ENCODE measurements at places on chromosomes 7 and 10.

GRCh38 chr10:16779384-16779915 lies 37.8 kb downstream of the RSU1 start:
- no peak for DNase-seq

- no peak for DNase-seq
Observed at GRCh38 chr7:148580446-148580845, 10.1 kb upstream of the C7orf33 start.

DNA sequence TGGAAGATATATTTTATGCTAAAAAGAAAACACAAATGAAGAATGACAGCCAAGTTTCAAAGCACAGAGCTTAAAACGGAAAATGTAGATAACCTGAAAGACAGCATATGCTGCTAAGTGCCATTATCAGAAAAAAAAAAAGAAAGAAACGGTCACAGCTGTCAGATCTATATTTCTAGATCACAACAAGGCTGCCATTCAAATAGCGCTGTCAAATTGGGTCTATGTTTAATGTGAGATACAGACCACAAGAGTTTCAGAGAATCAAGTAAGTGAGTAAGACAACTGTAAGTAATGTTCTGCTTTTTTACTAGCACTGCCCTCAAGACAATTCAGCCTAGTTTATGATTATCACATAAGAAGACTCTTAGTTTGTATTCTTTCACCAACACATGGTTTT lies 66.1 kb upstream of the RNF148 start:
- DNase-seq: no peak

GRCh38 chr7:117605712-117606111 lies 125.9 kb downstream of the CFTR start:
- DNase-seq: no peak

- no peak for DNase-seq
Observed at GRCh38 chr7:7562736-7563135, 3.9 kb upstream of the MIOS start.

DNA sequence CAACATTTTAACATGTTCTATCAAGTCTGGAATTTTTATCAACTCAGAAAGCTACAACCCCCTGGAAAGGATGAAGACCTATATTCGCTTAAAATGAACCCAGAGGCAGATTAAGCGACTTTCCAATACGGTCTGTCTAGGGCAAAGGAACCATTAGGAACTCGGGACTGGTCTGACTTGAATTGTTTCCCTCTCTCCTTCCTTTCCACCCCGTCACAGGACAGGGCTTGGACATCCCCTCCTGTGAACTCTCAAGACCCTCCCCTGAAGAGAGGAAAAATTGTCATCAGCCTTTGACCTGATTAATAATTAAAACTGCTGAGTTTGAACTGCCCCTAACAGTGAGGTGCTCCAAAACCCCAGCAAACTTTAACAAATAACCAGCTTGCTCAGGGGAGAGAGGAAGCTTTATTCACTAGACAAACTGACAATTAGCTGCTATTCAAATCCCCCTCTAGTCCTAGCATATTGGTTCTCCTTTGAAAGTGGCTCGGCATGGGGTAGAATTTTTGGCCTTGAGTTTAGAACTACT lies 22.6 kb upstream of the SLF2 start:
- no peak for DNase-seq

GRCh38 chr10:37582237-37582636 lies 275.2 kb downstream of the ZNF248 start:
- DNase-seq: no peak

DNA sequence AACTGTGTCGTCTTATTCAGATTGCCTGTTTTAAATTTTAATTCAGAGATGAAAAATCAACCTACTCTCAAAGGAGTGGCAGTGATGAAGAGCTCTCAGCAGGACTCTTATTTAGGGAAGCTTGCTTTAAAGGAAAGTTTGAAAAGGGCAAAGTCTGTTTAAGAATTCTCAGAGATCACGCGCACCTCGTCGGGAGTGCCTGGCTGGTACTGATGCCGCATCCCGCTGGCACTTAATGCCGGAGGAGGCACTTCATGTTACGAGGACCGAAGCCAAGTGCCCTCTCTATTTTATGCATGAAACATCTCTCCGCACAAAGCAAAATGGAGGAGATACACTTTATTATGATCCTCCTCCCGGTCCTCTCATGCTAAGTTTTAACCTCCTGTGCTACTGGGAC lies 71.1 kb upstream of the INSYN2A start:
- no peak for DNase-seq

DNA sequence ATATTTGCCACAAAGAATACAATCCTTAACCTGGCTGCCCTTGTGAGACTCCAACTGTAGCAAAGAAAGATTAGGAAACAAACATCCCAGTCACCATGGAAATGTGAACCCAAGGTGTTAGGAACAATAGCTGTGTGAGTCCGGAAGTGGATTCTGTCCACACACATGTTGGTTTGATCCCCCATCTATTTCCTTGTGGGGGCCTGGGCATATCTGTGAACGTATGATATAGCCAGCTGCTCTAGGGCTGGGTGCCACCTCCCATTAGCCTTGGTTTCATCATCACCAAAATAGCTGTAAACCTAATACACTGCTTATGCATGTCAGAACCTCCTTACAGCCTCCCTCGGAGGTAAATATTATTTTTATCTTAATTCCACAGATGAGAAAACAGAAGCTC lies 26.4 kb downstream of the GRK5 start:
- DNase-seq: no peak

DNA sequence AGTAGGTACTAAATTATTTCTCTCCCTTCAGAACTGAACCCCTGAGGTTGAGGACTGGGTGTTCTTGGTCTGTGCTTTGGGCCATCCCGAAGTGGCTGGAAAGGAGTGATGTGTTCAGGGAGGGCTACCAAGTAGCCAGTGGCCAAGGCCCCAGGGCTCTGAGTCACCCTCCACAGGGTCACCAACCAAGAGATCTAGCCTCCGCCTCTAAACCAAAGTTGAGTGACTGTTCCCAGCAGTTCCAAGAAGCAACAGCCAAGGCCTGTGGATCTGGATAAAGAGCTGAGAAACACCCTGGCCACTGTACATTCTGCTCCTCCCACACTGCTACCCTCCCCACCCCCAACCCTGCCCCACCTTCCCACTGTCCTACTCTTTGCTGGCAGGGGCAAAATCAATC lies 35.5 kb upstream of the KCNMA1 start:
- no peak for DNase-seq

DNA sequence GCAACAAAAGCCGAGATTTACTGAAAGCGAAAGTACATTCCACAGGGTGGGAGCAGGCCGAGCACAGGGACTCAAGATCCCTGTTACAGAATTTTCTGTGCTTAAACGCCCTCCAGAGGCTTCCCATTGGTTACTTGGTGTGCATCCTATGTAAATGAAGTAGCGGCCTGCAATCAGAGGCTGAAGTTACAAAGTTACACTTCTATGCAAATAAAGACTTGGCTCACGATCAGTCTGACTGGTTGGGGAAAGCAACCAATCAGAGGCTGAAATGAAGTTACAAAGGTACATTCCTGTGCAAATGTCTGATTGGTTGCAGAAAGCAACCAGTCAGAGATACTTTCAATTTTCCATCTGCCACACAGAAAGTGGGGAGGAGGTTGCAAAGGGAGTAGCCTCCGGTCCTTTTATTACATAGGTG lies 4.1 kb downstream of the ACBD7 start:
- no peak for DNase-seq

- no peak for DNase-seq
Observed at GRCh38 chr7:17056491-17057142, 174.8 kb upstream of the AGR3 start.

- peak; percentile 58 for DNase-seq
Observed at GRCh38 chr10:88986549-88987242, 3.9 kb upstream of the FAS start.

DNA sequence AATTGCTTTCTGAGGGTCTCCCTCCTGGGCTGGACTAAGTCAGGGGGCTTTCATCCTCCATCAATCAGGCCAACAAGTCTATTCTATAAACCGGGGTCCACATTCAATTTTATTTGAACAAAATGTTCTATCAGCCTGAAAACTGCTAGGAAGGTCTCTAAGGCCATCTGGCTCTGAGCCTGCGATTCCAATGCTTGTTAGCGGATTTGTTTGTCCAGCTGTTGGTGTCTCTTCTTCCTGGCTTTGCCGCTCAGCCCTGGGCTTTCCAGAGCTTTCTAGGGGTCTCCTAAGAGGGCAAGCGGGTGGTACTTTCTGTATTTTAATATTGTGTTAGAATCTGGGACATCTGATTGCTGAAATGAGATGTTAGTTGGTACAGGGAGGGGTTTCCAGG lies 136.7 kb downstream of the VIPR2 start:
- no peak for DNase-seq

GRCh38 chr7:604001-604883 lies 84.6 kb upstream of the PDGFA start:
- DNase-seq: peak; percentile 62

DNA sequence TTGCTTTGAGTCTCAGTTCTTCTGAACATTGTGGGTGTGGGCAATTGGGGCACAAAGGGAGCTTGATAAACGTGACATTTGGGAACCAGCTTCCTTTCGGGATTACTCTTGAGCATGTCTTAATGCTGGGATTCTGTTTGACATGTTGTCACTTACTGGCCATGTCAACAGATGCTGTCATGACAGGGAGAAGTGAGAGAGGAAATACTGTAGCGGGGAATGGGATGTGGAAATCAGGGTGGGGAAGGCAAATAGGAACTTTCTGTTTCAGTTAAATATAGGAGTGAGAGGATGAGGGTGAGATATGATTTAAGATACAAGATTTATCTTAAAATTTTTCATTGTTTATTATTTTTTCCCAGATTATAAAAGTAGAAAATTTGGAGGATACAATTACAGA lies 83.9 kb downstream of the SEC23IP start:
- no peak for DNase-seq

GRCh38 chr10:123622381-123622780 lies 43.8 kb upstream of the GPR26 start:
- DNase-seq: no peak

- DNase-seq: no peak
Observed at GRCh38 chr7:32502728-32503127, 7.4 kb downstream of the AVL9 start.

- DNase-seq: no peak
Observed at GRCh38 chr10:60395711-60396110, 6.0 kb upstream of the ANK3 start.

DNA sequence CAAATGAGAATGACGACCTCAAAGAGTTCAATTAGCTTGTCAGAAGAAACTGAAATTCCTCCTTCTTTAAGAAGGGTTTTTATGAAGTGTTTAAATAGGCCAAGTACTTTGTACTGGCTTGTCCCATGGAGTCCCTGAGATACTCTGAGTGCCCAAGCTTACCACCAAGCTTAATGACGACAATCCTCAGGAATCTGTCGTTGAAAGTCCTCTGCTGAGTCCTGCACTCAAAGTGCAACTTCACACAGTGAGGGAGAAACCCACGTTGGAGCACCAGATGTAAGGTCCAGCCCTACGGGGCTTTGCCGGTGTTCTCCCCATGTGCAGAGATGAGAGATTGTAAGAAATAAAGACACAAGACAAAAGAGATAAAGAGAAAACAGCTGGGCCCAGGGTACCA lies 42.8 kb upstream of the AKR1C2 start:
- DNase-seq: no peak

DNA sequence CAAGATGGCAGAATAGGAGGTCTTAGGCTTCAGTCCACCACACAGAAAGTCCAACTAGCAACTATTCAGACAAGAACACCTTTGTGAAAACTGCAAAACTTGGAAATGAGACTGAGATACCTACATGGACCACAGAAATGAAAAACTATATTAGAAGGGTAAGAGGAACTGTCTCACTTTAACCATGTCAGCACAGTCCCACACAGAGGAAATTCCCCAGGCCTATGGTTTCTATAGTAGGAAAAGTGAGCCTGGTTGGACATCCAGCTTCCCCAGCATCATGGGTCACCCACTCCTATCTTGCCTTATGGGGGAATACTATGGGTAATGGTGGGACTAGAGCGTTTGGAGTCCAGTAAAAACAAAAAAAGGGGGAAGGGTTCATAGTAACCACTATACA lies 38.8 kb upstream of the CDK6 start:
- DNase-seq: no peak

DNA sequence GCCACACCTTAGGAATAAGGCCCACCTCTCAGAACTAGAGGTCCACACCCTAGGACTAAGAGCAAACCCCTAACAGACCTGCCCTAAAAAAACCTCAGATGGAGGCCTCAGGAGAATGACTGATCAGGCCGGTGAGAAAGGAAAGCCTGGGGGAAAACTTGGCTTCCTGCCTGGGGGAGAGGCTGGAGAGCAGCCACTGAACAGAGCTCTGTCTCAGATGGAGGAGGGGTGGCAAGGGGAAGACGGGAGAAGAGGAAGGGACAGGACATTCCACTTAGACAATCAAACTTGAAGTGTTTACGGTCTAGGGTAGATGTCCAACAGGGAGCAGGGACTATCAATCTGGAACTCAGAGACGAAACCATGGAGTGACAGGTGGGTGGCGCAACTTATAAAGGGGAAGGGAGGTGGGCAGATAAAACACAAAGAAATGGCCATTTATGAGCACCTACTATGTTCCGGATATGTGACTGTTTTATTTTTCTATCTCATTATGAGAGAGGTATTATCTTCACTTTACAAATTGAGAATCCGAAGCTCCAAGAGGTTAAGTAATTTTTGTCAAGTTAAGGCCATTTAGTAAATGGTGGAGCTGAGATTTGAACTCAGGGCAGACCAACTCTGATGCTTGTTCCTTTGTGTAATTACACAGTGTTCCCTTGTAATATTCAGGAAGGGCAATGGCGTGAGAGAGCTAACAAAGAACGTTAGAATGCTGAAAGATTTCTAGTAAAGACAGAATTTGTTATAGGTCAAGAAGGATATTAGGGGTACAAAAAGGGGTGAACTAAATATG lies 82.6 kb downstream of the DNMBP start:
- no peak for DNase-seq

Measured in erythroblast (primary cell).